ENCODE measurements at places on chromosomes 3 and 15. TPM values are rescaled to one million over a fixed set of nuclear protein-coding genes. Genes with fewer than 3 reads are reported as not detected.

TMC3 gene
- total RNA-seq, result not detected

LCTL gene
- total RNA-seq, result not detected

MAGEL2 gene
- 0.09 TPM for total RNA-seq

KBTBD12 gene
- 0.89 TPM for total RNA-seq

FES gene
- total RNA-seq, result 43.1 TPM

CHRM5 gene
- total RNA-seq, result not detected

LTF gene
- 0.92 TPM for total RNA-seq

GPD1L gene
- 4.6 TPM for total RNA-seq

SUCLG2 gene
- total RNA-seq, result 45.3 TPM

ALPK3 gene
- total RNA-seq, result 3.1 TPM

CELSR3 gene
- total RNA-seq, result 0.33 TPM

TMF1 gene
- total RNA-seq, result 19.4 TPM

SPINK8 gene
- total RNA-seq, result not detected

PLA2G4E gene
- total RNA-seq, result not detected

NUP210 gene
- 35.8 TPM for total RNA-seq

SMCO1 gene
- not detected for total RNA-seq

LDHAL6B gene
- not detected for total RNA-seq

FBXO40 gene
- 0.05 TPM for total RNA-seq

IGSF11 gene
- 0.17 TPM for total RNA-seq

FBXL22 gene
- total RNA-seq, result 0.19 TPM

WDR93 gene
- not detected for total RNA-seq

CSTA gene
- total RNA-seq, result 1.5 TPM

RASA2 gene
- 5.4 TPM for total RNA-seq

Data from liver (tissue), 10 donors.